ENCODE measurements at places on chromosomes 3 and 15.
A peak's percentile ranks its signal among the peaks of the same experiment; 100 is the strongest.

GRCh38 chr3:184565421-184566211 lies 4.0 kb downstream of the EPHB3 start:
- peak; percentile 68 for DNase-seq

GRCh38 chr15:96893159-96893906 lies 562.8 kb downstream of the NR2F2 start:
- no peak for DNase-seq

DNA sequence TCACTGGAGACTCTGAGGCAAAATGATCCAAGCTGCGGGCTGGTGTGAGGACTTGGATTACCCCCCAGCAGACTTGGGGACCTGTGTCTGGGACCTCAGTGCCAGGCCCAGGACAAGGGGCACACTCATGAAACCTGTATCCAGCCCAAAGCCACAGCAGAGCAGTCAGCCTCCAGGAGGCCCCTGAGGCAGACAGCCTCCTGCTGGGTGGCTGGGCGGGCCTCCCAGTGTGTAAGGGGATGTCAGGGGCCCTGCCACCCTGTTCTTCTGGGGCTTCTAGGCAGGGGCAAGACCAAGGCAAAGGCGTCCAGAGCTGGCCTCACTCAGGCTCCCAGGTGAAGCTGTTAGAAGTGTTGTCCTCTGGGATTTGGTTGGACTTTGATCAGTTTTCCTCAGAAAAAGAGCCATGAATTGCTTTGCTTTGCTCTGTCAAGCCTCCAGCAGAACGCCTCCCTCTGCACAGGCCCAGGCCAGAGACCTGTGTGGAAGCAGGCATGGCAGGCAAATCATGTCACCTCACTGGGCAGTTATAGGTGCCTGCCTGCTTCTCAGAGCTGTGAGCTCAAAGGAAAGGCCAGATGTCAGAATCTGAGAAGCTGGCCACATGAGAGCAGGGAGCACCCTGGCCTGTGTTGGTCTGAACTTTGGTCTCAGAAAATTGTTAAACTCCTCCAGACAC lies 77.4 kb downstream of the SMAD6 start:
- no peak for DNase-seq

- DNase-seq: no peak
Observed at GRCh38 chr15:31567861-31568260, 241.2 kb downstream of the KLF13 start.

DNA sequence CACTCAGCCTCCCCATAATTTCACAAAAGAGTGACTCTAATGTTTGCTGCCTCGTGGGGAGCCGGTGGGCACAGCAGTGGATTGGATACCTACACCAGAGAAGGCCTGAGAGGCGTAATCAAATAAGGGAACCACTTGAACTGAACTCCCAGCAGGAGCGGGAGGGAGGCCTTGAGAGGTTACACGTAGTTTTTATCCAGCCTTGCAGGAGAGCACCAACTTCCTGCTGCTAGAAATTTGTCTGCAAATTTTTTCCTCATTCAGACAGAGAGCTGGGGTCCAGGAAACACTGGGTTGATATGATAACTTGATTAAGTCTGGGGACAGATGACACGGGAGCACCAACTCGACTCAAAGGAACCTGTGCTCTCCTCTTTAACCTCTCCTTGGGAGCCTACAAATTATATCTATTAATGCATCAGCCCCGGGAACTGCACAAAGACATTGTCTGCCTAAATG lies 69.8 kb downstream of the HES1 start:
- no peak for DNase-seq
